ENCODE measurements at places on chromosomes 7 and 10.

- no peak for DNase-seq
Measured at GRCh38 chr7:36309716-36310115, 79.9 kb upstream of the ANLN start.

DNA sequence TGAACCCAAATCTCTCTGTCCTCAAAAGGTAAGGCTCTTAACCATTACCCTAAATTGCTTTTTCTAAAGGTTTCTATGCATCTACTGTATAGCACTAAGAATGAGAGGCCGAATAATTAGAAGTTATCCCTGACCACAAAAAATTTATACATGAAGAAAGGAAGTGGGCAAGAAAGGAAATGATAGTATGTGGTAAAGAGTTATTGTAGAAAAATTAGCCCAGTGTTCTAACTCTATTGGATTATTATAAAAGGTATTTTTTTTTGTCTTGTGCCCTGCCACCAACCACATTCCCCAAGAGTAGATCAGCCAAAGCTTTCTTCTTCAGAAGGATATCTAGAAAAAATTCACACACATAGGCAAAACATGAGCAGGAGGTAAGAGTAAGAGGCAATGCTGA lies 45.4 kb downstream of the DKK1 start:
- DNase-seq, result no peak

GRCh38 chr10:101857802-101858476 lies 14.3 kb upstream of the KCNIP2 start:
- no peak for DNase-seq

GRCh38 chr10:131065673-131066305 lies 245.7 kb downstream of the TCERG1L start:
- DNase-seq, result no peak

GRCh38 chr7:151930695-151931094 lies 25.6 kb upstream of the GALNTL5 start:
- DNase-seq, result no peak

DNA sequence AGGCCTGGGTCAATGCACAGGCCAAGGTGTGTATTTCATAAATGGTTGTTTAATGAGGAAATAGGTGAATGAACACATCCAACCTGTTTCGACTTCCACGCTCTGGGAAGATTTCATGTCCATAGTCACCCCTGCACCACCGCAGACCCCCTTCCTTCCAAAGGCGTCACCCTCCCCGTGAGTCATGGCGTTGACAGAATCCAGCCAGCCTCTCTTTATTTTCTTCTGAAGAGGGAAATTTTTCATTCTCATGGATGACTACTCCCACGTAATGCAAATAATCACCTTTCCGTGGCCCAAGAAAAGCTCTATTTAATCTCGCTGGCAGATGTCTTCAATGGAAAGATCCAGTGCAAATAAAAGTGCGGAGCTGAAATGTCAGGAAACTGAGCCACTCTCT lies 75.3 kb upstream of the FOXK1 start:
- DNase-seq, result no peak

GRCh38 chr10:46520381-46520780 lies 36.1 kb downstream of the GPRIN2 start:
- DNase-seq, result no peak

DNA sequence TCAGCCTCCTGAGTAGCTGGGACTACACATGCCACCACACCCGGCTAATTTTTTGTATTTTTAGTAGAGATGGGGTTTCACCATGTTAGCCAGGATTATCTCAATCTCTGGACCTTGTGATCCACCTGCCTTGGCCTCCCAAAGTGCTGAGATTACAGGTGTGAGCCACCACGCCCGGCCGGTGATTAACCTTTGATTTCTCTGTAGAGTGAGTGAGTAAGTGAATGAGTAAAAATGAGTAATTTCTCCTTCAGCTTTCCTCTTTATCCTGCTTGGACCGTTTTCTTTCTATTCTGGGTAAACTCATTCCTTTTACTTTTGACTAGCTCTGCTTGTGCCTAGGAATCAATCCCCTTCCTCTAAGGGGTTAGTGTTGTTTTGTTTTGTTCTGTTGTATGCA lies 36.8 kb downstream of the ST7 start:
- DNase-seq, result no peak

GRCh38 chr7:80464211-80464610 lies 47.7 kb downstream of the GNAT3 start:
- no peak for DNase-seq

- no peak for DNase-seq
Measured at GRCh38 chr7:16080131-16080530, 341.2 kb downstream of the CRPPA start.

DNA sequence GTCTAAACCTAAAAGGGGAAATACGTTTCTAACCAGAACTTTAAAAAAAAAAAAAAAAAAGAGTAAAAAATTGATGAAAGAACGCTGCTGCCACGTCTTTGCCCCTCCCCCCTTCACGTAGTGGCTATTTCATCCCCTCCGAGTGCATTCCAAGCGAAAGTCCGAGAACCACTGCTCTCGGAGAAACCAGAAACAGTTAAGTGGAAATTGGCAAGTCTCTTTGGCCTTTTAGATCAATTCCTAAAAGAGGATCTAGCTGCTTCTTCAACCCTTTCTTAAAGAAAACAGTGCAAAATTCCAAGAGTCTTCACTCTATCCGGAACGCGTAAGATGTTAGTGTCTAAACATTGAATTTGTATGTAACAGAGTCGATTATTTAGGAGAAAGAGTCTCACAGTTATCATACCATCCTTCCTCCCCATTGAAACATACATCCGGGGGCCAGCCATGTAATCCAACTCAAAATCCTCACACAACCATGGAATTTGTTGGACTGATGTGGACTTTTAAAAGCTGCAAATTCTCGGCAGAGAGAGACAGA lies 1.1 kb downstream of the P4HA1 start:
- DNase-seq, result peak; percentile 51

DNA sequence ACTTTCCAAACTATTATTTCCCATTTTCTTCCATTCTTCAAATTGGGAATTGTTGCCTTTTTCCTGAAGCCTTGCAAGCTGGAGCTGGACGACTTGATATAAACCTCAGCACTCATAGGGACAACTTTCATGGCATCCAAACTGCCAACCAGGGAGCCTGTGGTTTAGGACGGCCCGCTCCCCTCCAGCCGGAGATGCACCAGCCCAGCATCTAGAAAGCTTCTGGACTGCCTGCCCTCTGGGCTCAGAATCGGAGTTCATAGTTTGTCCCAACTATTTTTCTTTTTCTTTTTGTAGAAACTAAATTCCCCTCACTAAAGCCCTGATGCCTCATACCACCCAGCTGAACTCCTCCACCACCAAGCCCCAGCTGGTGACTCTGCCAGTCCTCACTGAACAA lies 200.3 kb downstream of the DNAJB6 start:
- no peak for DNase-seq

- no peak for DNase-seq
Measured at GRCh38 chr10:123891144-123892071, at the start of gene CPXM2. Gene CPXM2, minus strand, starts transcription at chr10:123891807. Its CDS starts 148 bp downstream, at chr10:123891659.

DNA sequence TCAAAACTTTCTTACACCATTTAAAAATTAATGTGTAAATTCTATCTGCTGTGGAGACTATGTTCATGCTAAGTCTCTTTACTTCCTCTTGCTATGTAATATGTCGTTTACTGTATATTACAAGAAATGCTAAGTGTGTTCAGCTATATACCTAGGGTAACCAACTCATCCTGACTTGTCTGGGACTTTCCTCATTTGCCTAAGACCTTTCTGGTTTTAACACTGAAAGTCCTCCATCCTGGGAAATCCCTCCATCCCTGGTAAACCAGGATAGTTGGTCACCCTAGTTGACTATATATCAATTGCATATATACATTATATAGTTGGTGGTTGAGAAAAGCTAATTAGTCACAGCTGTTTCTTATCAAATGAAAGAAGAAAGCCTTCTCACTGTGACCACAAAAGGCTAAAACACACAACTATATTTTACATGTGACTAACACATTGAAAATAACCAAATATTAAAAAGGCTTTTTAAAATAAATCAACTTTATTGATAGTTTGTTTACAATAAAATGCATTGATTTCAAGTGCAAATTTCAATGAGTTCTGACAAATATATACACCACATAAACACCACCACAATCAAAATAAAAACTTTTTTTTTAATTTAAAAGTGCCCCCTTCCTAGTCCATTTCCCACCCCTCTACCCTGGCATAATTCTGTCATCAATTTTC lies 167.7 kb upstream of the INHBA start:
- no peak for DNase-seq

GRCh38 chr10:88889559-88890337 lies 9.7 kb downstream of the STAMBPL1 start:
- DNase-seq, result no peak

DNA sequence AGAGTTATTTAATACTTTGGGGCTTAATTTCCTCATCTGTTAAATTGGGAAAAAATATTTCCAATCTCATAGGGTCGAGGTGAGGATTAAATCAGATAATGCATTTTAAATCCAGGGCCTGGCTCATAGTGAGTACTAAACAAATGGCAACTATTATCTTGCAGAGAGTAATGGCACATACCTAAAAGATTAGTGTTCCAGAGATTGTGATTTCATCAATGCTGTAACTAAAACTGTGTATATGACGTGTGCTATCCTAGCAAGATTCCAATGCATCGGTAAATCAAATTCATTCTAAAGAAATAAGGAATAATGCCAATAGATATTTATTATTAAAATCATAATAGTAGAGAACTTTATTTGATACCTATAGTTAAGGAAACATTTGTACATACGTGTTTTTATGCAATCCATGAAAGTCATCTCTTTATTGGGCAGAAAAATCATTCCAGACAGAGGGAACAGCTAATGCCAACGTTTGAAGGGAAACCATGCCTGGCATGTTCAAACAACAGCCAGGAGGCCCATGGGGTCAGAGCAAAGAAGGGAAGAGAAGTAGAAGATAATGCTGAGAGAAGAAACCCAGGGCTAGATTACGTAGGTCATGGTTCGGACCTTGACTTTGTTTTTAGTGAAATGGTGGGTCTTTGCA lies 174.8 kb upstream of the AGR3 start:
- no peak for DNase-seq

GRCh38 chr7:25855854-25856782 lies 295.9 kb upstream of the NFE2L3 start:
- DNase-seq, result peak; percentile 84

- no peak for DNase-seq
Measured at GRCh38 chr7:114818501-114818900, 103.4 kb upstream of the MDFIC start.

DNA sequence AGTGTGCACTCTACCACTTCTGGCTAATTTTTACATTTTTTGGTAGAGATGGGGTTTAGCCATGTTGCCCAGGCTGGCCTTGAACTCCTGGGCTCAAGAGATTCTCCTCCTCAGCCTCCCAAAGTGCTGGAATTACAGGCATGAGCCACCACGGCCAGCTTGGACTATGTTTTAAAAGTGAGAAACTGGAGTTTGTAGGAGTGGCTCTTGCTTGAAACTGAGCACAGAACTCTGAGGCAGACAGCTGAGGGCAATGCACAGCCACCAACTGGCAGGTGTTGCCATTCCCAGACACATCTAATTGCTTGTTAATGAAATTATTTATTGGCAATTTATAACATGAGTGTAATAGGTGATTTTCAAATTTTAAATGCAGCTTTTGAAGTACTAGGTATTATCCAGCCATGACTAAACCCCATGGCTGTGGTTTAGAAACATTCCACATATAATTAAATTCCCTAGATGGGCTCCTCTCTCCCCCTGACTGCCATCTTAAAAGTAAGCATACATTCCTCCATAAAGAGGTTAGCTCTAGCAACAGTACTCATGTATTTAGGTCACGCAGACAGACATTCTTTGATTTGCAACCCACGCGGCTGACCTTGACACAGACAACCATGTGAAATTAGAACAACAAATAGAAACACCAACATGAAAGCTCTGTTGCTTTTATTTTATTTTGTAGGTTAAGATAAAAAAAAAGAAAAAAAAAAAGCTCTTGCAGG lies 19.8 kb downstream of the PANK1 start:
- no peak for DNase-seq

DNA sequence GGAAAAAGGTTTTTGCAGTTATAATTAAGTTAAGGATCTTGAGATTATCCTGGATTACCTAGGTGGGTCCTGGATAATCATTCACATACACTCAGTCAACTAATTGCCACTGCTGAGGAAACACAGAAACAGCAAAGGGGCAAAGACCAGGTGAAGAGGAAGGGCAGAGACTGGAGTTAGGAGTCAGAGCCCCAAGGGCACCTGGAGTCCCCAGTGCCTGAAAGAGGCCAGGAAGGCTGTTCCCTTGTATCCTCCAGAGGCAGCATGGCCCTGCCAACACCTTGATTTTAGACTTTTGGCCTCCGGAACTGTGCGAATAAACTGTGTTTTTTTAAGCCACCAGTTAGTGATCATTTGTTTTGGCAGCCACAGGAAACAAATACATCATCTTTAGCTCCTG lies 24.6 kb downstream of the PRR15 start:
- DNase-seq, result no peak

GRCh38 chr7:18901351-18901750 lies 216.1 kb downstream of the TWIST1 start:
- no peak for DNase-seq

DNA sequence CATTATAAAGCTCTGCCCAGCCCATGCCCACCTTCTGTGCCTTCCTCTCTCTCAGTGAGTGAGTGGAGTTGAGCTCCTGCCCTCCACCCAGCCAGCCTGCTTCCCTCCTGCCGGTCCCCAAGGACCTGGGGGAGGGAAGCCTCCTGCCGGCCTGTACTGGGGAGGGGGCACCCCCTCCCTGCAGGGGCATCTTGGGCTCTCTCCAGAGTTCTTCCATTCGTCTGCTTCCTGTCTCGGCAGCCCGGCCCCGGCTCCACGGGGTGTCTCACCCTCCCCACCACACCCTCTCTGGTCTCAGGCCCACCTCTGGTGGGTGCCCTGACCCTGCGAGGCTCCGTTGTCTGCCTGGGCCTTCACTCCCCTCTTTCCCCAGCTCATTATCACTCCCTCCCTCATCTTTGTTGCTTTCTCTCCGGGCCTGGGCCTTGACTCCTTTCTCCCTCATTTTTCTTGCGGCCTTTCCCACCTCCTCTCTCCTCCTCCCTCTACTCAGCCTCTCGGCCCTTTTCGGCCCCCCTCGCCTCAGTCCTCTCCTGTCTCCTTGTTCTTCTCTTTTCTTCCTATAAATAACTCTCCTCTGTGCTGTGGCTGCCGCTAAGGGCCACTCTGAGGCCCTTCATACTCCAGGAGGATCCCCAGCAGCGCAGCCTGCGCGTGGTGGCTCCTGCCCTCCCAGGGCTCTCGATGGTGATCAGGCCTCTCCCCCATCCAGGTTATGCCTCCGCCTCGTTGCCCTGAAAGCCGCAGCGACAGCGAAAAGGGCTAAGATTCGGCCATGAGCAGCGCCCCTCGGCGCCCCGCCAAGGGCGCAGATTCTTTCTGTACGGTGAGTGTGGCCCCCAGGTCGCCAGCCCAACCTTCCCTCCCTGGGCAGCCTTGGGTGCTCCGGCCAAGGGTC lies 2.1 kb downstream of the SLC4A2 start:
- no peak for DNase-seq

DNA sequence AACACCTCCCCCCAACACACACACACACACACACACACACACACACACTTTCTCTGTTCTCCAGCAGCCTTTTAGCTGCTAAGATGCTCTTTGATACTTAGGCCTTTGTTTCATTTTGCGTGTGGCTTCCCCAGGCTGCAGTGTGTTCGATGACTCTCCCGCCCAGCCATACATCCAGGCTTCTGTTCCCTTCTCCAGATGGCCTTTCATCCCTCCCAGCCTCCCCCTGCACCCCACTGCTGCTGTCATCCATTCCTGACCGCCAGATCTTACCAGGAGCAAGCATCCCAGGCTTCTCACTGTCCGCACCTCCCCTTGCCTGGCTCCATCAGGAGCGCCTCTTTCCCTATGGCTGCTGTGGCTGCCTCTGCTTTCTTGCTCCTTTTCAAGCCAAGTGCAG lies 77.8 kb upstream of the PPIF start:
- no peak for DNase-seq

GRCh38 chr7:31051598-31052486 lies at the start of gene ADCYAP1R1:
Gene ADCYAP1R1, plus strand, starts transcription at chr7:31052308. Its CDS starts 10,957 bp downstream, at chr7:31063265.
- DNase-seq, result peak; percentile 30

GRCh38 chr10:50607356-50607925 lies 16.3 kb downstream of the SGMS1 start:
- no peak for DNase-seq

Data from NCI-H2227 treated with DMSO at 0.1 percent for 48 hours (cell line).